H1 (cell line): ENCODE measurements at places on chromosomes 1 and 21. TPM values are rescaled to one million over a fixed set of nuclear protein-coding genes. Genes with fewer than 3 reads are reported as not detected.

HOOK1 gene
- 34.5 and 39.5 TPM in 2 replicates for total RNA-seq

RHBDL2 gene
- 0.84 and 1.2 TPM in 2 replicates for total RNA-seq

REN gene
- total RNA-seq: not detected in 2 replicates

C1orf174 gene
- total RNA-seq: 28.4 and 28.5 TPM in 2 replicates

GRCh38 chr1:156839426-156840109 lies 19.3 kb downstream of the INSRR start:
- no peak for DNase-seq

DNA sequence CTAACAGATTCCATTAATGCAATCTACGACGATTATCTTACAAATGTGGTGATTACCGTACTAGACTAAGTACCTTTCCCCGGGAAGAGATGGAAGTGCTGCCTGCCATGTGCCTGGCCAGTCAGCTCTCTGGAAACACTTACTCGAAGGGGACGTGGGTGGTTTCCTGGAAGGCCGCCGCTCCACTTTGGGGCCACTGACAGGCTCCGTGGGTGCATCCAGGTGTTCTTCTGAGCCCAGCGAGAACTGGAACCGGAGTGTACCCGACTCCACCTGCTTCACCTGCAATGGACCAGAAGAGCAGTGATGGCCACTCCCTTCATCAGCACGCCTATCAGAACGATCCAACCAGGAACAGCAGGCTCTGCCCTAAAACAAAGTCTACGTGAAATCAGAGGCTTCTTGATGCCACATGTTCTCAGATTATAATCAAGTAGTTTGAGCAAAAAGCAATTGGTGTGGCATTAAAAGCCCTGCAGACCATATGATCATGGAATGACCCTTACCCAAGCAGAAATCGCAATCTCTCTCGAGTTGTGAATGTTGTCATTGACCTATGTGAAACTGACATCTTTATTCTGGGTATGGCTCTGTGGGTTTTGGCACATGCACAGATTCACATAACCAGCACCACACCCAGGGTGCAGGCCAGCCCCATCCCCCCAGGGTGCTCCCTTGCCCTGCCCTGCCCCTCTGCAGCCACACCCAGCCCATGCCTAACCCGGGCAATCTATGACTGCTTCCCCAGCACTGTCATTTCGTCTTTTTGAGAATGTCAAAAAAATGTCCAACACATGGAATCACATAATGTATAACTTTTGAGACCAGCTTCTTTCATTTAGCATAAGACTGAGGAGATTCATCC lies 64.5 kb downstream of the NPHP4 start:
- peak; percentile 26 for DNase-seq

DNA sequence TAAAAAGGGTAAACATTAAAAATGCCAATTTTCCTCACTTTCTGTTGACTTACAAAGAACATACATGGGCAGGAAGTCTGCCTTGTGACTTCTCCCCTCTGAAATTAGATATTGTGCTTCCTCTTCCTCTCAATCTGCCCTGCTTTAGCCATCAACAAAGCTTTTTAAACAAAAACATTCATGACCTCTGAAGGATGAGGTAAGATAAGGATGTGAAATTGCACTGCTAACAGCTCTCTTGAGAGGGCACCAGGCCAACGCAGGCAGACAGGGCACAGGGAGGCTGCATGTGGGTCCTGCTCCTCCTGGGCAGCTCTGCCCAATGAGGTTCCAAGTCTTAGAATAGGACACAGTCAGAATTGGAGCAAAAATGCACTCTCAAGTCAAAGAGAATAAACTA lies 62.1 kb downstream of the DEGS1 start:
- DNase-seq: no peak
